Pulmonary artery endothelial cell (primary cell): ENCODE measurements at places on chromosomes 16 and 17.

GRCh38 chr16:48232493-48233040, 11.5 kb upstream of the LONP2 start:
- DNase-seq, result no peak

- no peak for DNase-seq
These were observed 50.3 kb downstream of the LCMT1 start for GRCh38 chr16:25161753-25162367.

DNA sequence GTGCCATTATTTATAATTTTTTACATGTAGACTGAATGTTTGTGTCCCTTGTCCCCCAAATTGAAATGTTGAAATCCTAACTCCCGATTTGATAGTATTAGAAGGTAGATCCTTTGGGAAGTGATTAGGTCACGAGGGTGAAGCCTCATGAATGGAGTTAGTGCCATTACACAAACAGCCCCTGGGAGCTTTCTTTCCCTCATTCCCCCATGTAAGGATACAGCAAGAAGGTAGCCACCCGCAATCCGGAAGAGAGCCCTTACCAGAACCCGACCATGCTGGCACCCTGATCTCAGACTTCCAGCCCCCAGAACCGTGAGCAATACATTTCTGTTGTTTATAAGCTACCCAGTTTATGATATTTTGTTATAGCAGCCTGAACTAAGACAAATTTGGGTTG, 143.2 kb downstream of the NPIPB5 start:
- DNase-seq, result no peak

GRCh38 chr17:21535686-21536375, 156.5 kb upstream of the KCNJ18 start:
- no peak for DNase-seq

DNA sequence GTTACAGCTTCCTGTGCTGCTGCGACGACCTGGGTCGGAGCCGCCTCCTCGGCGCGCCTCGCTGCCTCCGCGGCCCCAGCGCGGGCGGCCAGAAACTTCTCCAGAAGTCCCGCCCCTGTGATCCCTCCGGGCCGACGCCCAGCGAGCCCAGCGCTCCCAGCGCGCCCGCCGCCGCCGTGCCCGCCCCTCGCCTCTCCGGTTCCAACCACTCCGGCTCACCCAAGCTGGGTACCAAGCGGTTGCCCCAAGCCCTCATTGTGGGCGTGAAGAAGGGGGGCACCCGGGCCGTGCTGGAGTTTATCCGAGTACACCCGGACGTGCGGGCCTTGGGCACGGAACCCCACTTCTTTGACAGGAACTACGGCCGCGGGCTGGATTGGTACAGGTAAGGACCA, 746 bp downstream of the HS3ST2 start:
- no peak for DNase-seq

DNA sequence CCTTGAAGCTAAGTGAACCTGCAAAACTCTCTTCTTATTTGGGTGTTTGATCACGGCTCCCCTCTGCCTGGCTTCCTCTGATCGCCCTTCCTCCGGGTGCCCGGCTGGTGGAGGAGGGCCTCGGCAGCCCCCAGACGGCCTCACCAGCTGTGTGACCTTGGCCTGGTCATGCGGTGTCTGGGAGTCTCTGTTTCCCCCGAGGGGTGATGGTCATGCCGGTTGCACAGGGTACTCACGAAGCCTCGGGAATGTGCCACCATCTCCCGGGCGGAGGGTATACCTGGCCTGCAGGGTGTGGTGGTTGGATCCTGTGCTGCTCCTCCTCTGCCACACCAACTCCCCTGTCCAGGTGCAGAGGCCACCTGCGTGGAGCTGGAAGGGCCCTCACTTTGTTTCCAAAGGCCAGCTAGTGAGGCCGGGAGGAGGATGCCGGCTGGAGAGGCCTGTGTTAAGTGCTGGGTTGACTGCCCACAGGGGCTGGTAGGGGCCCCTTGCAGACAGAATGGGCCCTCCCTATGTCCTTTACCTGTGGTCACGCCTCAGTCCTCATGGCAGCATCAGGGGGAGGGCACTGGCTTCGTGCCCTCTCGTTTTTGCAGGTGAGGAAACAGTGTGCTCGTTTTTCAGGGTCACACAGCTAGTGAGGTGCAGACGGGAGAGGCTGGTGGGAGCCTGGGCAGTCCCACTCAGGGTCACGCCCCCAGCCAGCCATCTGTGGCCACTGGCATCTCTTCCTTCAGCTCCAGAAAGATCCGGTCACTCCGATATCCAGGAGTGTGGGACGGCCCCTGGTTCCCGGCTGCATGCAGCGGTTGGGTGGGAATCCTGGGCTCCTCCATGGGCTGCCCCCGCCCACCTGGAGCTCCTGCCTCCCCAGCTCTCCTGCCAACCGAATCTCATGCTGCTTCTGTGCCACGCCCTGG, 148.5 kb upstream of the GSE1 start:
- DNase-seq, result no peak

- DNase-seq, result no peak
These were observed 29.8 kb downstream of the KIAA0513 start for GRCh38 chr16:85057212-85057889.
